ENCODE measurements at places on chromosomes 2 and 18. TPM values are rescaled to one million over a fixed set of nuclear protein-coding genes. Genes with fewer than 3 reads are reported as not detected.

Gene PPP1R1C
- total RNA-seq = not detected

GRCh38 chr2:177207101-177207500 lies 5.5 kb upstream of the HNRNPA3 start:
- H3K4me1 ChIP-seq = peaks cover 16% of the 10 kb centered on the region
- no peak overlapping the region for H3K27ac ChIP-seq
- DNase-seq = no peak
- H3K4me3 ChIP-seq = no peak overlapping the region
- no peaks in the 10 kb centered on the region for H3K27me3 ChIP-seq

DNA sequence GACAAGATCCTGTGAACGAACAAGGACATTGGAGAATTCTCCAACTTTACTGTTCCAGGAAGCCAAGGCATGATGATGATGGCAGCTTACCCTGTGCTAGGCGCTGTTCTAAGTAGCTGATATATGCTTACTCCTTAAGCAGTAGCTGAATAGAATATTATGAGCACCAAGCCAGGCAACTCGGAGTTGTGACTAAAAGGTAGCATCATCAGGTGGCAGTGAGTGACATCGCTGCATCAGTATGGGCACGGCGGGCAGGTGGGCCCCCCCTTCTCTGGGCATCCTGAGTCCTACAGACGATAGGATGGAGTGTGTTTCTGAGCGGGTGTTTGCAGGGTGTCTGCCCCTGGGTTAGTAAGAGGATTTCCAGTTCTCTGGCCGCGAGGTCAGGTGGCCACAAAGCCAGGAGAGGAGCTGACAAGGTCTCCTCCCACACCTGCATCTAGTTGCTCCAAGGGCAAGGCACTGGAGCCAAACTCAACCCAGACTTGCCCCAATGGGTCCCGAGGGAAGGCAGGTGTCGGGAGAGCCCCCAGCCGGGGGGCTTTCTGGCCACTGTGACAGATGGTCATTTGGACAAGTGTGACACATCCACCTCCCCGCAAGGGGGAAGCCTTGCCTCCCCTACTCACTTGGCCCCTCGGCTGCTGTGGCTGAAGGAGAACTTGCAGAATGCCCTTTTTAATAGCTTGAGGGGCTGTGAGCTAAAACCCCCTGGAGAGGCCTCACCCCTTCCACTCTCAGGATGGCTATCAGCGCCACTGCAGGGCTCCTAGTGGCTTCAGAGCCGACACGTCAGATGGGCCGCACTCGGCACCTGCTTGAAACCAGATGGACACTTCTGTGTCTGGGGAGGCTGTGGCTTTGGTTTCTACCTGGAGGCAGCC lies 55.5 kb downstream of the CRACDL start:
- no peaks in the 10 kb centered on the region for H3K27me3 ChIP-seq
- H3K27ac ChIP-seq = no peak overlapping the region
- H3K36me3 ChIP-seq = no peaks in the 10 kb centered on the region
- H3K4me3 ChIP-seq = no peak overlapping the region

GRCh38 chr2:102251042-102251848 lies 60.1 kb upstream of the IL1RL1 start:
- H3K27ac ChIP-seq = no peak overlapping the region
- H3K4me1 ChIP-seq = peaks cover 9% of the 10 kb centered on the region
- H3K27me3 ChIP-seq = no peaks in the 10 kb centered on the region
- H3K4me3 ChIP-seq = peak overlapping the region; percentile 72

- DNase-seq = no peak
- no peaks in the 10 kb centered on the region for H3K36me3 ChIP-seq
- H3K27me3 ChIP-seq = no peaks in the 10 kb centered on the region
- H3K4me1 ChIP-seq = no peaks in the 10 kb centered on the region
Measured at GRCh38 chr2:508121-508520, 169.1 kb downstream of the TMEM18 start.

GRCh38 chr18:46416706-46417638 lies 240.0 kb downstream of the LOXHD1 start:
- H3K4me1 ChIP-seq = no peaks in the 10 kb centered on the region
- no peak overlapping the region for H3K27ac ChIP-seq
- no peak overlapping the region for H3K4me3 ChIP-seq
- no peaks in the 10 kb centered on the region for H3K36me3 ChIP-seq
- no peak for DNase-seq
- no peaks in the 10 kb centered on the region for H3K27me3 ChIP-seq

Gene SS18
- total RNA-seq = 52.8 TPM

Gene CROCC2
- not detected for total RNA-seq

GRCh38 chr2:203811491-203812221 lies 55.9 kb upstream of the CTLA4 start:
- peaks cover 36% of the 10 kb centered on the region for H3K4me1 ChIP-seq
- peak; percentile 25 for DNase-seq
- H3K4me3 ChIP-seq = no peak overlapping the region
- H3K27me3 ChIP-seq = no peaks in the 10 kb centered on the region
- H3K27ac ChIP-seq = peak overlapping the region; percentile 5

DNA sequence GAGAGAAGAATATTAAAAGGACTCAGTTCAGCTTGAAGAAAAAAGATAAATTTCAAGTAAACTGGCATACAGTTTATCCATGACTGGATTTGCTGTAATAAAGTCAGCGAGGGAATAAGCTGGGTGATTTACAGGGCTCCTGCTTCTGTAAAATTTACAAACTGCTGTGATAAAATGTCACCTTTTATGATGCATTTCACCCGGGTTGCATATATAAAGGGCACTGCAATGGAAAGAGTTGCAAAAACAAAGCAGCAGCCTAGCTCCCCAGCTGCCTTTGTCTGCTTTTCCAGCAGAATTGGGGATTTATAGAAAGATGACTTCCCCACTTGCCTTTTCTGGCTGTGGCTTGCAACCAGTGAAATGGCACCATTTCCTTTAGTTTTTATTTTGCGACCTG lies 132.5 kb upstream of the LHCGR start:
- H3K27ac ChIP-seq = no peak overlapping the region
- H3K36me3 ChIP-seq = no peaks in the 10 kb centered on the region
- no peak for DNase-seq

- no peak overlapping the region for H3K4me3 ChIP-seq
- DNase-seq = no peak
- no peak overlapping the region for H3K27ac ChIP-seq
- no peaks in the 10 kb centered on the region for H3K27me3 ChIP-seq
- H3K36me3 ChIP-seq = no peaks in the 10 kb centered on the region
- no peaks in the 10 kb centered on the region for H3K4me1 ChIP-seq
Measured at GRCh38 chr18:23416298-23416697, 36.8 kb upstream of the RIOK3 start.

Gene MRO
- total RNA-seq = not detected

- DNase-seq = no peak
- no peak overlapping the region for H3K4me3 ChIP-seq
- H3K27me3 ChIP-seq = no peaks in the 10 kb centered on the region
- no peaks in the 10 kb centered on the region for H3K36me3 ChIP-seq
Measured at GRCh38 chr2:40844353-40845277, 392.7 kb upstream of the SLC8A1 start.

Gene PNPT1
- 60.2 TPM for total RNA-seq

GRCh38 chr18:75129717-75130477 lies 79.0 kb downstream of the PTGR3 start:
- no peaks in the 10 kb centered on the region for H3K4me1 ChIP-seq
- no peak overlapping the region for H3K27ac ChIP-seq
- DNase-seq = no peak
- H3K27me3 ChIP-seq = peaks cover 3% of the 10 kb centered on the region
- no peaks in the 10 kb centered on the region for H3K36me3 ChIP-seq

- H3K4me3 ChIP-seq = no peak overlapping the region
- H3K36me3 ChIP-seq = no peaks in the 10 kb centered on the region
- H3K27me3 ChIP-seq = no peaks in the 10 kb centered on the region
- H3K4me1 ChIP-seq = no peaks in the 10 kb centered on the region
Measured at GRCh38 chr2:75846683-75847190, 136.0 kb upstream of the GCFC2 start.

GRCh38 chr18:46345181-46345465 lies 240.9 kb downstream of the HAUS1 start:
- no peak for DNase-seq
- no peak overlapping the region for H3K27ac ChIP-seq
- no peak overlapping the region for H3K4me3 ChIP-seq
- H3K36me3 ChIP-seq = no peaks in the 10 kb centered on the region
- peaks cover 15% of the 10 kb centered on the region for H3K4me1 ChIP-seq

Gene RMDN2
- 4.1 TPM for total RNA-seq

DNA sequence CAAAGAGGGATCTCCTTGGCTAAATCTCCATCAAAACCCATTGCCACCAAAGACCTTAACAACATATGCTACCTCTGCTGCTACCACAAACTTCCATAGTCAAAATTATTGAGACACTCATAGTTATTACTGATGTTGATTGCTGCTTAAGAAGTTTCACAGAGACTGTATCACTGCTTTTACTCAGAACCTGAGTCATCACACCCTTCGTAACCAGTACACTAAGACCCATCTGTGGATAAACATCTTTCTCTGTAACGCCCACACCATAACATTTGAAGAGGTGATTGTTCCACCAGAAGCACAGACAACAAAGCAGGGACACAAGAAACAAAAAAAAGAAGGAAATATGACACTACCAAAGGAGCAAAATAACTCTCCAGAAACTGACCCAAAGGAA lies 1563.1 kb downstream of the LRP1B start:
- H3K4me1 ChIP-seq = no peaks in the 10 kb centered on the region
- no peaks in the 10 kb centered on the region for H3K27me3 ChIP-seq
- no peaks in the 10 kb centered on the region for H3K36me3 ChIP-seq
- DNase-seq = no peak

Gene GGCX
- 23.3 TPM for total RNA-seq

All from CD8-positive, alpha-beta memory T cell (primary cell).